ENCODE measurements at places on chromosomes 4 and X.
A peak's percentile ranks its signal among the peaks of the same experiment; 100 is the strongest.

DNA sequence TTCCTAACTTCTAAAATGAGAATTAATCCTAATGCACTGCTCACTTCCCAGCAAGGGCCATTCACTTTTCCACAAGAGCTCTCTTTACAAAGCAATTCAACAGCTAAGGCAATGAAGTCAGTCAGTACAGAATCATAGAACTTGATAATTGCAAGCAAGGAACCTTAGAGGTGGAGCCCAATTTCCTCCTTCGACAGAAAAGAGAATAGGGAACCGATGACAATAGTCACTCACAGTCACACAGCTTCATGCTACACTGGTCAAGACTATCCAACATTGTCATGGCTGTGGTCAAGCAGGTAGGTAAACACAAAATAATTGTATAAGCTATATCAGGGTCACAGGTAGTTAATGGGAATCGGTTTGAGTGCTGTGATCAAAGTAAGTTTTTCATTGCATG is 90.0 kb downstream of the ELOVL6 start:
- no peak for DNase-seq

DNA sequence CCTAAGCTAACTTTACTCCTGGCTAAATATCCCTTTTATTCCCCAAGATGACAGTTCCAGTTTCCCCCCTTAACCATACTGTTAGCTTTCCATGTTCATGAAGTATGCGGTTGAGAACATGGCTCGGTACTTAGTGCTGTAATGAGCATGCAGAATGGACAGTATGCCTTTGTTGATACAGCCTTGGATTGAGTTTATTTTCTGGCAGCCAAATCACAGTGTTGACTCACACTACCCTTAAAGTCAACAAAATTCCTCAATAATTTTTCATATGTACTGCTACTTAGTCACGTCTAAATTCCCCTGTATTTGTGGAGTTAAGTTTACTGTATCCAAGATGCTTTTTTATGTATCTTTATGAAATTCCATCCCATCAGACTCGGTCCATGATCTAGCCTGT is 1.4 kb upstream of the VEGFC start:
- peak; percentile 69 for DNase-seq

DNA sequence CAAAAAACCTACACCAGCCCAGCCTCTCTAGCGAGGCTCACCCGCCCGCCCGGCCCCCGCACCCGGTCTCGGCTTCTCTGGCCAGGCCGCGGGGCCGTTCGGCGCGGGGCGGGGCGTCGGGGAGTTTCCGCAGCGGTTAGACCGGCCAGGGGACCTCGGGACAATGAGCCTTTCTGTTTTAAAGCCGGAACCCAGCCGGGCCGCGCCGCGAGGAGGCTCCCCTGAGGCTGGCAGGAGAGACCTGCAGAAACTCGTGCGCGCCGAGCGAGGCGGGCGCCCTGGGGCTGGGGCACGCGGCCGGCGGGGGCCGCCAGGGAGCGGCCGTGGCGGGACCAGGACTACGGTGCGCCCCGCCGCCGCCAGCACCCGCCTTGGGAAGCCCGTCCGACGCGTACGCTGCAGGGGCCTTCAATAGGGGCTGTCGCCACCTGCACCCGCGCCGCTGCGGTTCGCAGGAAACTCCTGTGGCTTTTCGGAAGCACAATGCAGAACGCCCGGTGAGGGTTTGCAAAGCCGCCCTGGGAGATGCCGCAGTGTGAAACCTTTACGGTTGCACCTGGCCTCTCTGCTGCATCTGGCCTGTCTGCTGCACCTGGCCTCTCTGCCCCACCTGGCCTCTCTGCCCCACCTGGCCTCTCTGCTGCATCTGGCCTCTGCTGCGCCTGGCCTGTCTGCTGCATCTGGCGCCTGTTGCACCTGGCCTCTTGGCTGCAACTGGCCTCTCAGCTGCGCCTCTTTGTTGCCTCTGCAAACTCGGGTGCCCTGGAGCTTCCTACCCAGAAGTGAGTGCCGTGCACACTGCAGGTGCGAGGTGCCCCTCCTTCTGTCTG is 63.9 kb downstream of the TRAPPC11 start:
- DNase-seq: peak; percentile 64

- peak; percentile 53 for DNase-seq
Measured at GRCh38 chrX:129961180-129962083, 21.0 kb upstream of the BCORL1 start.

DNA sequence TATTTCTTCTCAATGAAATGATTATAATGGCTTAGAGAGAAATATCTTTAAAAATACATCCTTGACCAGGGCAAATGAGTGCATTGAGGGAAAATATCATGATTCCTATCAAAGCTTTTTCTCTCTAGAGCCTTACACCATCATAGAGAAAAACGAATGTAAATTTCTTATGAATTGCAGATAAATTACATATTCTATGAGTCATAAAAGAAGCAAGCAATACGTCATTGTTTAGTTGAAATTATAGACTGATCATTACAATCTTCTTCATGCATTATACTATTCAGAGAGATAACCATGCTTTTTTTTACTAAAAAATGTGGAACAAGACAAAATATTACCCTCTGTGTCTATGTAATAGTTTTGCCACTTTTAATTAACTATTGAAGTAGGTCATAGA is 100.9 kb upstream of the RXFP1 start:
- DNase-seq: no peak

GRCh38 chrX:65985922-65986588 is 53.8 kb downstream of the VSIG4 start:
- peak; percentile 56 for DNase-seq

DNA sequence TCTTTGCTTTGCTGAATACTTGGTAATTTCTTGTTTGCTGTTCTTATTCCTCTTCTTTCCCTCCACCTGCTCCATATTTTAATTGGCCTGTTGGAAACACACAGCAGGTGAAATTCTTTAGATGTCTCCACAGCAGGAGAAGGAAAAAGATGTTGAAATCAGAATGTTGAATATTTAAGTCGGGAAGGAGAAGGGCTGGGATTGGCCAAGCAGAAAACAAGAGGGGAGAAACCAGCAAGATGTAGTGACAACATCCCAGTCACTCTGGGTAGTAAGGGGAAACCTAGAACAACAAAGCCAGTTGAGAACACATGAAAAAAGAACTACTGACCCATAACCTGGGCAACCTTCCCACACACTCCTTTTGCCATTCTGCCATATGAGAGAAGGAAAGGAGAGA is 37.3 kb upstream of the STAG2 start:
- DNase-seq: no peak

- no peak for DNase-seq
Measured at GRCh38 chrX:27583976-27584375, 6.2 kb upstream of the DCAF8L2 start.

DNA sequence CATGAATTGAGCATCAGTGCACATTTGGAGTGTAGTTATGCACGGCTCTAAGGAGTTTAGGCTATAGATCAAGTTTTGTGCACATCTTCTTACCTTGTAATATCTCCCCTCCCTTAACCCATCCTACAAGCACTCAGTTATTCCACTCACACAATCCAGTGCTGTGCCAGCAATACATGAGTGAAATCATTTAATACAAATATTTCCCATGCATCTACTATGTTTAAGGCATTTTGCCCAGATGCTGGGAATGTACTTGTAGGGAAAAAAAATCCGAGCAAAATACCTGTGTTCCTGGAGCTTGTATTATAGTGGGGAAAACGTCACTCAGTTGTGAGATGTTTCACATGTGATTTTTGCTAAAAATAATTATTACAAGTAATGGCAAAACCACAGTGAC is 191.6 kb upstream of the LDB2 start:
- no peak for DNase-seq

Data from AG20443 (cell line).